ENCODE measurements at places on chromosomes 5 and 9.

GRCh38 chr9:23777328-23777727, 48.7 kb downstream of the ELAVL2 start:
- DNase-seq: no peak

GRCh38 chr5:178993955-178994579, 1.1 kb downstream of the GRM6 start:
- no peak for DNase-seq

DNA sequence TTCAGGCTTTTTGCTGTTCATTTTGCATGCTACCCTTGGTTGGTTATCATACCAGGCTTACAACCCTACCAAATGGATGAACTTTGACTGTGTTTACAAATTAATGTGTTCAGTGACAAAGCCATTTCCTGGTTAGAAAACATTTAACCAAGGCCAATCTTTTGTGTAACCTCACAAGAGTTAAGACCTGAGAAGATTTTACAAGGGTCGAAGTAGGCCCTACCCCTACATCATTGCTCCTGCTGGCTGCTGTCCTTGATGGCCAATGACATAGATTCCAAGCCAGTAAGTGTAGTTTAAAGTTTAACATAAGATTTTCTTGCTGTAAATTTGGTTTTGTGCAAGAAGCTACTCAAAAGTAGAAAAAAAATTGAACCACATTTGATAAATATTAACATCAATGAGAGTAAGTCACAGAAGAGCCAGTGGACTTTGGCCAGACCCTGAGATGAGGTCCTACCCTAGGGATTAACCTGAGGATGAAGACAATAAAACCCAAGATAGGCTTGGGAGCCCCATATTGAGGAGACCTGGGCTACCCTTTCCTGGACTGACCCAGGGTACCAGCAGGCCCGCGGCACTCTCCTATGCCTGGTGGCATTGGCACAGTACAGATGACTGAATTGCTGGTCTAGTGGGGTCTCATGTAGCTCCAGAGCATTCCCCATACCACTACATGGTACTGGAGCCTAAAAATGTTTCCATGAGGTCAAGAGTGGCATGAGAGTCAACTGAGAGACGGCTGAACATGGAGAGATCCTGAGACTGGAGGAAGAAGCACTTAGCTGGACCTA, 8.3 kb downstream of the C1QTNF3 start:
- DNase-seq: no peak

DNA sequence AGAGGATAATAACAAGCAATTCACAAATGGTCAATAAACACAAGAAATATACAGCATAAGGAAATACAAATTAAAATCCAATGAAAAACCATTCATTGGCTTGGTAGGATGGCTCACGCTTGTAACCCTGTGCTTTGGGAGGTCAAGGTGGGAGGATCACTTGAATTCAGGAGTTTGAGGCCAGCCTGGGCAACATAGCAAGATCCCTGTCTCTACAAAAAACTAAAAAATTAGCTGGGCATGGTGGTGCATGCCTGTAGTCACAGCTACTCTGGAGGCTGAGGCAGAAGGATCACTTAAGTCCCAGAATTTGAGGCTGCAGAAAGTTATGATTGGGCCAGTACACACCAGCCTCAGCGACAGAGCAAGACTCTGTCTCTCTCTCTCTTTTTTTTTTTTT, 20.9 kb upstream of the UBAP1 start:
- DNase-seq: no peak

GRCh38 chr9:12819436-12820185, 44.8 kb downstream of the LURAP1L start:
- no peak for DNase-seq

DNA sequence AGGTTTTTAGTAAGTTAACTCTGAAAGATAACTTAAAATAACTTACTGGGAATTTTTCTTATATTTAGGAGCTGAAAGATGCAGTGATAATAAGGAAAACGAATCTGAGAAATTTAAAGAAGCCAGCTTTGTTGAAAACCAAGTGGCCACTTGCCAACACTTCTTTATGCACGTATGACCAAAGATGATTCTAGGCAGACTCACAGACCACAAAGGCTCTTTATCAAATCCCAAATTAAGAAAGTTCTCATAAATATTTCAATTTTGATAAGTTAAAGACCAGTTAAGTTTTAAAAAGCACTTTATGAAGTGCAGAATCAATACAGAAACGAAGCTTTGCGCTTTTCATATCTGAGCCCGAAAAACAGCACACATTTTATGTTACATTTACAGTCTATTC, 1.5 kb downstream of the AFF4 start:
- peak; percentile 4 for DNase-seq

GRCh38 chr9:38395653-38396370, 3.3 kb downstream of the ALDH1B1 start:
- no peak for DNase-seq

DNA sequence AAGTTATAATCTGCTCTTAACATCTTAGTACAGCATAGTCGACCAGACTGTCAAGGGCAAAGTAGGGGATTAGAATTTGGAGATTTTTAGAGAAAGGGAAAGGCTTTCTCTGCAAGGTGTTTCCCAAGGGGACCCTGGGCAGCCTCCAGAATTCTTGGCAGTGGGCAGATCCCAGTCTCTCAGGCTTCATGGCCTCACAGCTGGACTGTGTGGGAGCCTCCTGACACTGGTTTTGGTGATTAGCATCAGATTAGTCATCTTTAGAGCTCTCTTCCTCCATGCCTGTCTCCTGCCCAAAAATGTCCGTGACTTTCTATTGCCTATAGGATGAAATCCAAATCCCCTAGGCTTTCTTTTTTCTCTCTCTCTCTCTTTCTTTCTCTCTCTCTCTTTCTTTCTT, 370.7 kb downstream of the ZSWIM6 start:
- no peak for DNase-seq

DNA sequence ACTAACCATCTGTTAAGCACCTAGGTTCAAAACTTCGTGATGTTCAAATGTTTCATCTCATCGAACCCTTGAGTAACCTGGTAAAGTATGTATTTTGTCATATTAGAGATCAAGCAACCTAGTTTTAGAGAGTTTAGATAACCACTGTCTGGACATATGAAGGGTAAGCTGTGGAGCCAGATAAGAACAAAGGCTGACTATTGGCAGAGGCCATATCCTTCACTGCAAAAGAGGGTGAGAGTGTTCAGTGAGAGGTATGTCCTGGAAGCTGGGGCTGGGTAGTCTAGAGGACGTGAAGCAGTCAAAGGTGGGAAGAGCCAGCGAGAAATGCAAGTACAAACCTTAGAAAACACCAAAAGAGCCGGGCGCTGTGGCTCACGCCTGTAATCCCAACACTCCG, 573.1 kb upstream of the KLF4 start:
- no peak for DNase-seq

- peak; percentile 63 for DNase-seq
These were observed at the start of gene ABL1 for GRCh38 chr9:130834371-130835336. ABL1 (plus strand) TSS chr9:130835254; CDS start chr9:130835447, 193 bp downstream.

- DNase-seq: no peak
These were observed 45.5 kb downstream of the CTSL start for GRCh38 chr9:87771316-87772006.

- no peak for DNase-seq
These were observed 85.5 kb upstream of the SPIN1 start for GRCh38 chr9:88302579-88303324.

- no peak for DNase-seq
These were observed 96.3 kb upstream of the MEF2C start for GRCh38 chr5:88979244-88979643.

- DNase-seq: no peak
These were observed 35.8 kb downstream of the ZNF782 start for GRCh38 chr9:96818533-96818932.

DNA sequence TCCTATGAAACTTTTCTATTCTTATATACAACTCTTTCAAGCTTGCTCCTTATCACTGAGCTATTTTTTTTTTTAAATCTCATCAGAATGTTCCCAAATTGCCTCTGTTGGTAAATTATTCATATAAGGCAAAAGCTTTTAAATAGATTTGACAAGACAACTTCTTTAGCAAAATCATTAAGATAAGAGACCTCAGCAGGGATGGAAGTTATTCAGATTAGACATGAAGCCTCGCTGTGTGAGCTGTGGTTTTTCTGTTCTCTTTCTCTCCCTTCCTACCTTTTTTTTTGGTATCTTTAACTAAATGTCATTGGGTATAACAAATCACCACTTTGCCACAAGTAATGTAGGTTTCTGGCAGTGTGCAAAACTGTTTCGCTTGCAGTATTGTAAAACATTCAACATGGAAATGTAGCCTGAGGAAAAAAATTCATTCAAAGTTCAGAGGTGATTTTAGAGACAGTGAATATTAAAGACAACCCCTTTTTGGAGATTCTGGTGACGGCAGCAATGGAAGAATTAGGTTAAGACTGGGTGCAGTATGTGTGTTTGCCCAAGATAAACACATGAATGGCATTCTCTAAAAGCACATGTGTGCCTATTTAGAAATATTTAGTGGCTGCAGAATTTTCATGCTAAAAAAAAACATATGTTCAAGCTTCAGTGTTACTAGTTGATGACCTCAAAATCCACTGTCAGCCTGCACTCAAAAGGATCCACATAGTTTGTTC, 467.1 kb downstream of the ZNF608 start:
- no peak for DNase-seq

DNA sequence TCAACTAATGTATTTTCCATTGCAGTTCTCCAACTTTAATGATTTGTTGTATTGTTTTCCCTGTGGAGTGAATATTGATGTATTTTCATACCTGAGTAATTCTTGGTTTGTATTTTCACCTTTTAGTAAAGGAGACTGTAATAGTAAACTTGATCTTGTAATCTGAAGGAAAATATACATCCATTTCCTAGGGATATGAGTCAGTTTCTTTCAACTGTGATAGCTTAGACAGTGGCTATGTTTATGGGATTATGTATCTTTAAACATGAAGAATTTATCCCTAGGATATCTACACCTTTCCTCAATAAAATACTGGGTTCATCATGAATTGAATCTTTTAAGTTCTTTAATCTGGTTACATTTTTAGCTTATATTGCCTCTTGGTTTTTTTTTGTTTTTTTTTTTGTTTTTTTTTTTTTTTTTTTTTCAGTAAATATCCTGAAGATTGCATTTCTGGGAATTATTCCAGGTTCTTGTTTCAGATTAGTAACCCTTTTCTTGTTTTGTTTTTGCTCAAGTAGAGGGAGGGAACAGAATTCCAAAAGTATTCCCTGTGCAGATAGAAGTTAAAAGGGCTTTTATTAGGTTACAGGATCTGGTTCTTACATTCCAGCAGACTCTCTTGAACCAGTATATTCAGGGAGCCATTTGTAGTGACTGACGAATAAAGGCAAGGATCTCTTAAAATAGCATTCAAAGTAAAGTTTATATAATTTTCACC, 7.1 kb downstream of the WDR36 start:
- no peak for DNase-seq

- no peak for DNase-seq
These were observed 613.7 kb upstream of the CDH18 start for GRCh38 chr5:20601678-20602100.

DNA sequence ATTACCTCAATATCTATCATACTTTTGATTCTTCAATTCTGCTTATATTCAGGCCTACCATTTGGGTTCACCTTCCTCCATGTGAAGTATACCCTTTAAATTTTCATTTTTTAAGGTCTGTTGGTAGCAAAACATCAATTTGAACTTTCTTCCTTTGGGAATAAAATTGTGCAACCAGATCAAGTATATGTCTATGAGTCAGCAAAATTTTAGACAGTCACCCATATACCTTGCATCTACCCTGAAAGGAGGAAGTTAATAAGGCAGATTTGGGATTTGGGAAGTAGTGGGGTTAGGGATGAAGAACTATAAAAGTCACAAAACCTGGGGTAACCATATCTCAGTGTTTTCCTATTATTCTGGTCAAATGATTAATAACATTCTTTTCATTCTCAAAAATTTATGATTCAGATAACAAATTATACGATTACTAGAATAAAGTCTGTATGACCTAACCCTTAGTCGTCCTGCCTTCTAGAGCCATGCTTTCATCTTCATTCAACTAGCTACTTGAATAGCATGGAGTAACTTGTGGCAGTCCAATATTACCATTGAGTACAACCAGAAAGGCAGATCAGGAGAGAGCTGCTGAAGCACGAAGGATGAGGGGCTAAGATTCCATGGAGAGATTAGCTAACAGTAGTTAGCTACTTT, 2.8 kb upstream of the IL33 start:
- DNase-seq: no peak

GRCh38 chr9:103407260-103407659, 412.1 kb downstream of the CYLC2 start:
- no peak for DNase-seq

- peak; percentile 4 for DNase-seq
These were observed 167.1 kb downstream of the PIK3R1 start for GRCh38 chr5:68382640-68383039.

GRCh38 chr5:15500325-15501001, 483 bp downstream of the FBXL7 start:
- no peak for DNase-seq

DNA sequence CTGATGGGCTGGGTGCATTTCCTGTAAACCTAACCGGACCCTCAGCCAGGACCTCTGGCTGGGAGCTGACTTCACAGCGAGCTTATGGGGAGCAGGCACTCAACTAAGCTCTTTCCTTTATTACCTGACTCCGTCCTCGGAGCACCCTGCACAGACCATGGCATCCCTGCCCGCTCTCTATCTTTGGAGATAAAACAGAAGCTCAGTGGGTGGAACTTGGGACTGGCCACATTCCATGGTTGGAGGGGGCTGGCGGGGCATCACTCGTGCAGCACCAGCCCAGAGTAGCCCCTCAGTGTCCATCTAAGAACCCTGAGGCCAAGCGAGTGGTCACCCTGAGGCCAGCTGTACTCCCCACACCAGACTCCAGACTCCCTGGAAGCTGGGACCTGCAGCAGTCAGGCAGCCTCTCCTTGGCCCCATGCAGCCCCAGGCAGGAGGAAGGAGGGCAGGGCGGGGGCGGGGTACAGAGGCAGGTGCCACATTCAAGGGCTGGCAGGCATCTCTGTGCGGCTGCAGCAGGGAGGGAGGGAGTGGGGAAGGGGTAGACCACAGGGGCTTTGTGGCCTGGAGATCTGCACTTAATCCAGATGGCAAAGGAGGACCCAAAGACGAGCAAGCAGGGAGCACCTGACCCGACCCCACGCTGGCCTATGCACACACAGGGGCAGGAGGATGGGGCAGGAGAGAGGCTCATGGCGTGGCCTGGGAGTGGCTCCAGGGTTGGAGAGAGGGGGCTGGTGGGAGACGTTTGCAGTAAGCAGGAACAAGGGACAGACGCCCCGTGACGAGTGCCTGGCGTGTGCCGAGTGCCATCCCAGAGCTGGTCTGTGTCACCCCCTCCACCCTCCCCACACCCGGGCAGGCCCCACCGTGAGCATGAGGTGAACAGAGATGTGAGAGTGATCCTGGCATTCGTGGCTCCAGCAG, 26.1 kb downstream of the GLT6D1 start:
- no peak for DNase-seq

GRCh38 chr9:19988281-19988680, 199.4 kb upstream of the SLC24A2 start:
- DNase-seq: no peak

GRCh38 chr5:61486476-61486875, 154.4 kb downstream of the ZSWIM6 start:
- DNase-seq: no peak

GRCh38 chr5:53984971-53985370, 325.4 kb downstream of the ARL15 start:
- no peak for DNase-seq
